GM23338 (cell line): ENCODE measurements at places on chromosomes 6 and 20. TPM values are rescaled to one million over a fixed set of nuclear protein-coding genes. Genes with fewer than 3 reads are reported as not detected.

DNA sequence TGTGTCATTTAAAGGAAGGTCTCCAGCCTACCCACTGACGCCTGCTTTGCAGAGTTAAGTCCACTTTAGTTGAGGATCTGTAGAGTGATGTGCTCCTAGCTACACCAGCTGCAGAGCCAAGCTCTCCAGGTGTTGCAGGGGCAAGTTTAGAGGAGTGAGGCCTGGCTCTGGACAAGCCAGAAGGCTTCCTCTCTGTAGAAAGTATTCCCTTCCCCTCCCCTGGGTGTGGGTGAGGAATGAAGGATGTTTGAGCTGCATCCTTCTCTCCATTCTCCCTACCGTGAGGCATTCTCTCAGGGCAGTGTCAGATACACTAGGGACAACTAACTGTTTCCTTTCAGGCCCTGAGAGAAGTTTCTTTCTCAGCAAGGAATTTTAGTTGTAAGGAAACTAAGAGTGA lies 66.5 kb downstream of the ELOVL5 start:
- H3K4me3 ChIP-seq, result no peak overlapping the region
- no peaks in the 10 kb centered on the region for H3K27me3 ChIP-seq
- no peaks in the 10 kb centered on the region for H3K4me1 ChIP-seq
- H3K36me3 ChIP-seq, result no peaks in the 10 kb centered on the region

HDGFL1 gene
- not detected in 2 replicates for total RNA-seq

DNA sequence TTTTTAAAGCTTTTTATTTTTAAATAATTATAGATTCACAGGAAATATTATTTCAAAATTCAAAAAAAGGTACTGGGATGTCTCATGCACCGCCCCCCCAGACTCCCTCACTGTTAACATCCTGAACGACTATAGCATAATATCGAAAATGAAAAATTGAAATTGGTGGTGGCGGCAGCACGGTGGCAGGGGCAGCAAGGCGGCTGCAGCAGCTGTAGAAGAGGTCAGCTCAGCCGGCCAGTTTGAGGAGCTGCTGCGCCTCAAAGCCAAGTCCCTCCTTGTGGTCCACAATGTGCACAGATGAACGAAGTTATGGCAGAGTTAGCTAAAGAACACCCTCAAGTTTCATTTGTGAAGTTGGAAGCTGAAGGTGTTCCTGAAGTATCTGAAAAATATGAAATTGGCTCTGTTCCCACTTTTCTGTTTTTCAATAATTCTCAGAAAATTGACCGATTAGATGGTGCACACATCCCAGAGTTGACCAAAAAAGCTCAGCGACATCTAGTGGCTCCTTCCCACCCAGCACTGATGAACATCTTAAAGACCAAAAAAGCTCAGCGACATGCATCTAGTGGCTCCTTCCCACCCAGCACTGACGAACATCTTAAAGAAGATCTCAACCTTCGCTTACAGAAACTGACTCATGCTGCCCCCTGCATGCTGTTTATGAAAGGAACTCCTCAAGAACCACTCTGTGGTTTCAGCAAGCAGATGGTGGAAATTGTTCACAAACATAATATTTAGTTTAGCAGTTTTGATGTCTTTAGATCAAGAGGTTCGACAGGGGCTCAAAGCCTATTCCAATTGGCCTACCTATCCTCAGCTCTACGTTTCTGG lies 100.8 kb downstream of the FAM217A start:
- peak; percentile 78 for DNase-seq
- no peaks in the 10 kb centered on the region; the same call in 1 of the 2 replicates for H3K36me3 ChIP-seq

- H3K36me3 ChIP-seq, result no peaks in the 10 kb centered on the region
- peak; percentile 73 for DNase-seq
- H3K27me3 ChIP-seq, result no peaks in the 10 kb centered on the region
- H3K27ac ChIP-seq, result no peak overlapping the region
- H3K4me3 ChIP-seq, result no peak overlapping the region
- H3K4me1 ChIP-seq, result no peaks in the 10 kb centered on the region
Measured at GRCh38 chr6:152836523-152836922, 85.9 kb downstream of the VIP start.

DNA sequence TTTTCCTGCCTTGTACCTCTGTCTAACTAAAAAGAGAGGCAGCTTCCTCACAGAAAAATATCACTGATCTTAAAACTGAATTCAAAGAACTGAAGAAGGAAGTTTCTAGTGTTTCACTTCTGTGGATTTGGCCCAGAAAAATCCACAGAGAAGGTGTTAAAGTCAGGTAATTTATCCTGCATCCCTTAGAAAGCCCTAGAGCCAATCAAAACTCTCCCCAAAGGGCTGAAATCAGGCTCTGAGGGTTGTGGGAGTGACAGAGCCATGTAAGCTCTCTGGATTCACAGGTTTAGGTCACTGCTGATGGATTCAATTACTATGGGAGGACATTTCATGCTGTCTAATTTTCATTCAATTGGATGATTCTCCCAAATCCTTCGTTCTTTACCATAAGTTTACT lies 152.3 kb downstream of the OR2B2 start:
- peaks cover 99% of the 10 kb centered on the region for H3K27me3 ChIP-seq
- H3K36me3 ChIP-seq, result no peaks in the 10 kb centered on the region
- H3K4me1 ChIP-seq, result peaks cover 15% of the 10 kb centered on the region
- DNase-seq, result no peak
- H3K4me3 ChIP-seq, result no peak overlapping the region
- H3K27ac ChIP-seq, result no peak overlapping the region

GRCh38 chr6:45275358-45275757 lies 52.8 kb upstream of the RUNX2 start:
- H3K4me3 ChIP-seq, result no peak overlapping the region
- no peaks in the 10 kb centered on the region for H3K27me3 ChIP-seq
- H3K4me1 ChIP-seq, result 0 out of 2 replicates have a peak, but pooled peaks cover 5% of the 10 kb centered on the region
- DNase-seq, result no peak
- H3K36me3 ChIP-seq, result peaks cover under 1% of the 10 kb centered on the region; the same call in 1 of the 2 replicates

- H3K36me3 ChIP-seq, result no peaks in the 10 kb centered on the region
- no peaks in the 10 kb centered on the region for H3K4me1 ChIP-seq
- no peak overlapping the region for H3K27ac ChIP-seq
- no peak overlapping the region for H3K4me3 ChIP-seq
- no peaks in the 10 kb centered on the region for H3K27me3 ChIP-seq
Measured at GRCh38 chr6:147639279-147639678, 130.8 kb downstream of the SAMD5 start.

GRCh38 chr20:41261790-41262717 lies 55.5 kb downstream of the ZHX3 start:
- no peaks in the 10 kb centered on the region for H3K27me3 ChIP-seq
- H3K4me3 ChIP-seq, result no peak overlapping the region
- H3K36me3 ChIP-seq, result no peaks in the 10 kb centered on the region

DNA sequence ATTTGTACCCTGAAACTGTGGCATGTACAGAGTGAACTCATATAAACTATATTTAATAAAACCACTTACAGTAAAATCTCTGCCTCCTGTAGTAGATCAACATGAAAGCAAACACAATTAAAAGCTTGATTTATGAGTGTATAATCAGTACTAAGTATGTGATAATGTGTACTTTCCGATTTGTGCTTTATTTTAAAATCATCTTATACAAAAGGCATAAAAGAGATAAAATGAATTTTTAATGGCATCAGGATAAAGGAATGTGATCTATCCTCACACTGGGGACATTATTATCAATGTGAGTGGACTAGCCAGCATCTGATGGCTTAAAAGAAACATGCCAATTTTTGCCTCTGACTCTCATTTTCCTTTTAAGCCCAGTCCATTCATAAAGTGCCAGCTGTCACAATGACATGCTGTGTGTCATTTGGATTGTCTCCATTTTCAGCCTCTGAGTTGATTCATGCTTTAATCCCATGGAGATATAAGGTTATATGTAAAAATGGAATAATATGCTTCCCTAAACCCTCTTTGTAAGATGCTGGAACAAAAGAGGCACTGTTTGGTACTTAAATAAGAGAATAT lies 831.6 kb upstream of the EYS start:
- H3K4me3 ChIP-seq, result no peak overlapping the region
- H3K27ac ChIP-seq, result no peak overlapping the region
- H3K27me3 ChIP-seq, result no peaks in the 10 kb centered on the region
- no peaks in the 10 kb centered on the region for H3K36me3 ChIP-seq
- no peak for DNase-seq

COL10A1 gene
- 0.28 TPM in 1 of 2 replicates, not detected in the other for total RNA-seq

DNA sequence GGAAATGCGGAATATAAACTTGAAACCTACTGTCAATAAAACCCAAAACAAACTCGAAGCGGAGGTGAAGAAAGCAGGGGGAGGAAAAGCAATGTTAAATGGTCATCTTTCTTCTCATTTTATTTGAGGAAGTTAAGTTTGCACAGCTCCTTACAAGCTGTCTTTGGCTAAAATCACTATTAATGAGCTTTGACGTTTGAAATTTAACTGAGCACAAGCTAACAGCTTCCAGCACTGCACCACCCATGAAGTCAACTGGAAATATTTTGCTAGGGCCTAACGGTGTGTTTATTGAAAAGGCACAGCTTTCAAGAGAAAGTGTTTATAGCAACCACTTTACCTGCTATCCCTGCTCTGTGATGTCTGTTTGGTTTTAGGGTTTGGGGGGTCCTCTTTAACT lies 103.8 kb downstream of the PKHD1 start:
- no peaks in the 10 kb centered on the region for H3K27me3 ChIP-seq
- no peaks in the 10 kb centered on the region for H3K36me3 ChIP-seq
- peak; percentile 2 for DNase-seq

BEND3 gene
- total RNA-seq, result 30.5 and 33.7 TPM in 2 replicates

DNA sequence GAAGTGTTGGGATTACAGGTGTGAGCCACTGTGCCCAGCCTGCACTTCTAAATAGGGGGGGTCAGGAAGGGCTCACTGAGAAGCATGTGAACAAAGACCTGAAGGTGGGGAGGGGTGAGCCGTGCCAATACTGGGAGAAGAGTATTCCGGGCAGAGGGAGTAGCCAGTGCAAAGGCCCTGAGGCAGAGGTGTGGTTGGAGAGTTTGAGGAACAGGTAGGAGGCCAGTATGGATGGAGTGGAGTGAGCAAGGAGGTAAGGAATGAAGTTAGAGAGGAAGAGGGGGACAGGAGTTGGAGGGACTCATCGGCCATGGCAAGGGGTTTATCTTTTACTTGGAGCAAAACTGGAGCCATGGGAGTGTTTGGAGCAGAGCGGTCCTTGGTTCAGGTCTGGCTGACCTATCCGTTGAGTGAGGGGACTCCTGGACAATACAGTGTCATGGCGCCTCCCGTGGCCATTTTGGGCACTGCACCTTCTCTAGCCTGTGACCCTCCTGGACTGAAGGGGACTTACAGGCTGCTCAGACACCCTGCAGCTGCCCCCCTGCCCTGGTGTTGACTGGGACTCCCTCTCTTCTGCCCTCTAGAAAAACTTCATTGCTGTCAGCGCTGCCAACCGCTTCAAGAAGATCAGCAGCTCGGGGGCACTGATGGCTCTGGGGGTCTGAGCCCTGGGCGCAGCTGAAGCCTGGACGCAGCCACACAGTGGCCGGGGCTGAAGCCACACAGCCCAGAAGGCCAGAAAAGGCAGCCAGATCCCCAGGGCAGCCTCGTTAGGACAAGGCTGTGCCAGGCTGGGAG lies 12.1 kb downstream of the FOXS1 start:
- no peaks in the 10 kb centered on the region; the same call in 1 of the 2 replicates for H3K4me1 ChIP-seq
- no peaks in the 10 kb centered on the region for H3K27me3 ChIP-seq
- no peaks in the 10 kb centered on the region for H3K36me3 ChIP-seq
- H3K27ac ChIP-seq, result no peak overlapping the region

MOG gene
- total RNA-seq, result 0.74 and 2.5 TPM in 2 replicates

- H3K27me3 ChIP-seq, result no peaks in the 10 kb centered on the region
- no peaks in the 10 kb centered on the region for H3K4me1 ChIP-seq
- no peak for DNase-seq
- H3K27ac ChIP-seq, result no peak overlapping the region
Measured at GRCh38 chr6:12767016-12767415, 50.4 kb downstream of the PHACTR1 start.

DNA sequence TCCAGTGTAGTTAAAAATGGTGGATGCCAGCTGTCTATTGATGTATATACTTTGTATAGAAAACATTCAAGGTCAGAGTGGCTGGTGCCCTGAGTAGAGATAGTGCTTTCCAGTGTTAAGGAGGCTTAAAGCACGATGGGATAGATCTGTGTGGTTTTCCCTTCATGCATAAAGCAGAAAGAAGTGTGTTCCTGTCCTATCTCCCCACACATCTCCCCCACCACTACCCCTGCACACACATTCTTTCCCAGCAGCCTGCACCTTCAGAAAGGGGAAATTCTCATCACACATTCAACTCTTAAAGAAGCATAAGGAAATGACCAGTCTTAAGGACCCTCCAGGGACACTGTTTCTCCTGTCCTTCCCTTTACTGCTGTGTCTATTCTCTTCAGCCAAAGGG lies 221.7 kb upstream of the TAB2 start:
- H3K36me3 ChIP-seq, result no peaks in the 10 kb centered on the region
- H3K27ac ChIP-seq, result no peak overlapping the region
- no peak overlapping the region for H3K4me3 ChIP-seq
- H3K4me1 ChIP-seq, result peaks cover 3% of the 10 kb centered on the region; the same call in 1 of the 2 replicates
- no peak for DNase-seq
- no peaks in the 10 kb centered on the region for H3K27me3 ChIP-seq

SLC32A1 gene
- total RNA-seq, result 0.08 and 0.87 TPM in 2 replicates

DNA sequence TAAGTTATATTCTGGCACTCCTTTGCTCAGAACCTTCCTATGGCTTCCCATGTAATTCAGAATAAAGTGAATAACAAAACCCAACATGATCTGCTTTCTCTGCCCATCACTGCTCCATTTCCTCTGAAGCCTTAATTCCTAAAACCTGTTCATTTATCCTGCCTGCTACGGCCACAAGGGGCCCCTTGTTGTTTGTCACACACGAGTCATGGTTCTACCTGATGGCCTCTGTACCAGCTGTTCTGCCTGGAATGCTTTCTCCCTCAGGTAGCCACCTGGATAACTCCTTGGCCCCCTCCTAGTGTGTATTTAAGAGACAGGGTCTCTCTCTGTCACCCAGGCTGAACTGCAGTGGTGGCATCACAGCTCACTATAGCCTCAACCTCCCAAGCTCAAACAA lies 26.8 kb downstream of the ERGIC3 start:
- H3K4me3 ChIP-seq, result no peak overlapping the region
- H3K27ac ChIP-seq, result no peak overlapping the region
- no peaks in the 10 kb centered on the region for H3K36me3 ChIP-seq
- no peaks in the 10 kb centered on the region for H3K4me1 ChIP-seq
- DNase-seq, result peak; percentile 84

GRCh38 chr6:25010902-25011625 lies 75.3 kb upstream of the RIPOR2 start:
- no peaks in the 10 kb centered on the region for H3K36me3 ChIP-seq
- H3K4me1 ChIP-seq, result peaks cover 5% of the 10 kb centered on the region; the same call in 1 of the 2 replicates
- DNase-seq, result no peak
- H3K27ac ChIP-seq, result no peak overlapping the region
- no peak overlapping the region for H3K4me3 ChIP-seq
